ENCODE measurements at places on chromosomes 12 and 14.

- peak; percentile 97 for DNase-seq
Observed at GRCh38 chr12:115135800-115136211, 451.8 kb upstream of the TBX3 start.

DNA sequence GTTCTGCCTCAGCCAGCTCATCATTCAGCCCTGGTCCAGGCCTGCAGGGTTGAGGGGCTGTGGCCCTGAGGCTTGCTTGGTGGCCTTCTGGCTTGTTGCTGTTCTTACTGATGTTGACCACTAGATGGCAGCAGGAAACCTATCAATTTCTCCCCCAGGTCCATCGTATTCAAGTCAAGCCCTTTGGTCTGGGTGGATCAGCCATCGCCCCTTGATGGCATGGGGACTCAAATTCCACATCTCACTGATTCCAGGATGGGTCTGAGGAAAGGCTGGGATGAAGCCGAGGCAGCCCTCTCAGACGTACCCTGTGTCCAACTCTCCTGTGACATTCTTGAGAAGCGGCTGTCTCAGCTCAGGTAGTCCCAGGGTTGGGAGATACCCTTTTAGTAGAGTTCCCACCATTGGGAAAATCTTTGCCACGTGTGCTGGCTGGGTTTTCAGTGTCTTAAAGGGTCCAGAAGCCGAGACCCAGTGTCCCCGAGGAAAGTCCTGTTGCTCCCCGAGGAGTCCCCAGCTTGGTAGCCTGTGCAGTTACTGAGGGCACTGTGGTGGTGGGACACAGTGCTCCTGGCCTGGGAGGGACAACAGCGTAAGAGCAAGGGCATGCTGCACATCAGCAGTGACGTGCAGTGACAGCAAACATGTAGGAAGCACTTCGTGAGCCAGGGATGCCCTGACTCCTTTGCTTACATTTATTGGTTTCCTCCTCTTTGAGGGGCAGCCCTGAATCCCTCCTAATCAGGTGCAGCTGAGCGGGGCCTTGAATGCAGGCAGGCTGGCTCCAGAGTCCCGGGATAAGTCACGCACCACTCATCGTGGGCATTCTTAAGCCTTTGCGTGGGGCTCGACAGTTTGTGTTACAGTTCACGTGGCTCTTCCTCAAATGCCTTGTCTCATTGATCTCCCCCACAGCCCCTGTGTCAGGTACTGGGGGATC, 58.6 kb downstream of the TSPAN9 start:
- peak; percentile 76 for DNase-seq

GRCh38 chr14:96189281-96189711, 15.3 kb upstream of the BDKRB2 start:
- DNase-seq, result no peak

- DNase-seq, result no peak
Observed at GRCh38 chr14:67533754-67534085, 630 bp downstream of the PLEKHH1 start.

GRCh38 chr12:49189731-49190716, 1.1 kb upstream of the TUBA1A start:
- peak; percentile 64 for DNase-seq

GRCh38 chr12:19659501-19659900, 220.2 kb downstream of the AEBP2 start:
- DNase-seq, result no peak

DNA sequence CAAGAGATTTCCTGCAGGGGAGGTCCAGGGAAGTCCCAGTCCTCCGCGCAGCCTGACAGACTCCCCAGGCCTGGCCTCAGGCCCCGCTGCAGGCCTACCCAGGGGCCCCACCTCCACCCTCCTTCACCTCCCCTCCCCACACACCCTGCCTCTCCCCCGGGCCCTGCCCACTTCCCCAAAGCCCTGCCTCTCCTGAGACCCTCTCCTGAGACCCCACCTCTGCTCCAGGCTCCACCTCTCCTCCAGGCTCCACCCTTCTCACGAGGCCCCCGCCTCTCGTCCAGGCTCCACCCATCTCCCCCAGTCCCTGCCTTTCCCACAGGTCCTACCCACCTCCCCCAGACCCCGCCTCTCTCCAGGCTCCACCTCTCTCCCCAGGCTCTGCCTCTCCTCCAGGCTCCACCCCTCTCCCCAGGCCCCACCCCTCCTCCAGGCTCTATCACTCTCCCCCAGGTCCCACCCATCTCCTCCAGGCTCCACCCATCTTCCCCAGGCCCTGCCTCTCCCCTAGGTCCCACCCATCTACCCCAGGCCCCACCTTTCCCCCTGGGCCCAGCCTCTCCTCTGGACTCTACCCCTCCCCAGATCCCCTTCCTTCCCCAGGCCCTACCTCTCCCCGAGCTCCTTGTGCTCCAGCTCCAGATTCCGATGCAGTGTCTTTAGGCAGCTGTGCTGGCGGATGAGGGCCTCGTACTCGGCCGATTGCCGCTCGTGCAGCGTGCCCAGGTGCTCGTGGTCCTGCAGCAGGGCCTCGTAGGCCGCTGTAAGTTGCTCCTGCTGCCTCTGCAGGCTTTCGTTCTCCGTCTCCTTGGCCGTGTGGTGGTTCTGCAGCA, 58.8 kb upstream of the GPR68 start:
- no peak for DNase-seq
